ENCODE measurements at places on chromosomes 4 and X.

DNA sequence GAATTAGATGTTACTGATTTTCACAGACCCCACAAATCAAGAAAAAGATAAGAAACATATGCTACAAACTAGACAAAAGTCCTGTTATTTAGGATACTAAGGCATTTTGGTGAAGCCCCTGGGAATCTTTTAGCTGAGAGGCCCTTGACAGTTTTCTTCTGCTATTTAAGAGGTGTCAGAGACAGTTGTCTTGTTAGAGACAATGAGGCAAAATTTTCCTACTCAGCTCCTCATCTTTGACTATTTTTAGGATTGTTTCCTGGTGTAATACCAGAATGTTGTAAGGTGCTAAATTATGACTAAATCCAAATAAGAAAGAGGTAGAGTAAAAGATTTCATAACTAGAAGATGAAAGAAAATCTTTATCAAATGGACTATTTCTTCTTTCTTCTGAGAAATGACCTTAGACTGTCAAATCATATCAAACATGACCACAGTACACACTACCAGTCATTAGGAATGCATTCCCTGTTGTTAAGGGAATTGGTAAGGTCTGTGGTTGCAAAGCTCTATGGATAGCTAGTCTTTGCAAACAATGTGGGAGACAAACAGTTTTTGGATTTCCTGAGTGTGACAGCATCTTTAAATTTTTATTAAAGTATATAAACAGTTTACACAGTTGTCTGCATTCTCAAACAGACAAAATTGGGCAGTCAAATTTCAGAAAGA lies 926.1 kb downstream of the ADGRL3 start:
- DNase-seq = no peak

GRCh38 chr4:88054229-88054628 lies 46.8 kb downstream of the PKD2 start:
- no peak for DNase-seq

DNA sequence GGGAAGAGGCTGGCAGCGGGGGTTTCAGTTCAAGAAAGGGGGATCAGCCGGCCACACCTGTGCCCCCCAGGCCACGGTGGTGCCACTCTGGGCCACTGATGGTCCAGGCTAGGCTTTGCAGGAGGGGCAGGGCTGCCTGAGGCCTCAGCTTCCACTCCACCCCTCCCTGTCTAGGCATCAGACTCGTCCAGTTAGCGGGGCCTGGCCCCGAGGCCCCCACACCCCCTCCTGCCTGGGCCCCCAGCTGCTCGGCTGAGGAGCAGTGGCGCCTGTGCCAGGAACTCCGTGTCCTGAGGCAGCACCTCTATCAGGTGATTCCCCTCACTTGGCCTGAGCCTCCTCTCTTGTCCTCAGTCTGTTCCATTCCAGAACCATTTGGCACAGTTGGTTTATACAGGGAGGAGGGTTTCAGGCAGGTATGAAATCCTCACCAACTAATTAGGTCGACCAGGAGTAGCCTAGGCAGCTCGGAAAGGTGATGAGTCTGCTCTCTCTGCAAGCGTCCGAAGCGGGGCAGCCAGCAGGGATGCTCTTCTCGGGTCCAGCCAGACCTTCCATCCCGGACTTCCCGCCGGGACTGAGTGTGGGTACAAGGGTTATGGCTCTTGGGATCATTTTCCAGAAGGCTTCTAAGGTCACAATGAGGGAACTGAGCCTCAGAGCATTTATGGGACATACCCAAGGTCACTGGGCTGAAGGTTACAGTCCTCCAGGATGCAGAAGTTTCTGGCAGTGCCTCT lies 2.1 kb downstream of the NSG1 start:
- DNase-seq = no peak

- DNase-seq = no peak
These were observed 591 bp upstream of the TSPAN7 start for GRCh38 chrX:38560776-38561125.

DNA sequence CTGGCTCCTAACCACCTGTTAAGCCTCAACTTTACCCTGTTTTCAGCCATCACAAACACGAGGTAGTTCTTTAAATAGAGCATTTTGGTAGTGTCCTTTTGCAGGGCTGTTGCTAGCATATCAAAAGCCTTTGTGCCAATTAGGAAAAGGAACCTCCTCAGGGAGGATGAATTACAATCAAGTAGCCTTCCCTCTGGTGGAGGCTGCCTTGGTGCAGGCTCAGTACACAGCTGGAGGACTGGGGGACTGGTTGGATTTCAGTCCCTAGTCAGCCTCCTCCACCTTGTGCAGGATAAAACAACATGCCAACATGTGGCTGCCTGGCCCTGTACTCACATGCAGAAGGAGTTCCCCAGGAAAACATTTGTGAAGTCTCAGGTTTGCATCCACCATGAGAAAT lies 53.1 kb downstream of the RASGEF1B start:
- no peak for DNase-seq

DNA sequence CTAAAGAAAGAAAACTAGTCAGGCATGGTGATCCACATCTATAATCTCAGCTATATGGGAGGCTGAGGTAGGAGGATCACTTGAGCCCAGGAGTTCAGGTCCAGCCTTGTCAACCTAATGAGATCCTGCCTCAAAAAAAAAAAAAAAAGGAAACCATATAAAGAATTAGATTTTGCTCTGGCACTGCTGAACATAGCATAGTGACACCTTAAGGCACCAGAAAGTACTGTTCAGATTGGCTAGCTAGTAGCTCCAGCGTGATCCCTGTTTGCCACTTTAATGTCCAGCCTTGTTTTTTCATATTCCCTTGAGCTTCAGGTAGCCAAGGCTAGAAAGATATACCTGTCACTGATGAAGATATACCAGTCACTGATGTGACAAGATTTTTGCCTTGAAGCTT lies 34.1 kb downstream of the EXOC1 start:
- peak; percentile 4 for DNase-seq

DNA sequence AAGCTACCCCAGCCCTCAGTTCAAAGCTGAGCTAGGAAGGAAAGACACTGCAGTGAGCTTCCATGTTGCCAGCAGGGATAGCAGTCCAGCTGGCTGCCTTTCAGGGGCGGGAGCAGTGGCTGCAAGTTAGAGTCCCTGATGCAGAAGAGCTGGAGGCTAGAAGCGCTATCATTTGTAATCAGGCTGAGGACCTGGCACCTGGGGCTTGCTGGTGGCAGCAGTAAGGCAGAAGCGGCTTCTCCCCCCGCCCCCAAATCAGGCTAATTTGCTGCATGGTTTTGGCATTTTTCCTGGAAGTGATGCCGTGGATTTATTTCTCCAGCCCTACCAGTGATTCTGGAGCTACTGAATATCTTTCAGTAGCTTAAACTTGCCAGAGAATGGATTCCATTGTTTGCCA lies 203.3 kb downstream of the CLCN4 start:
- DNase-seq = no peak

GRCh38 chr4:139849219-139849618 lies 183.6 kb downstream of the MGST2 start:
- DNase-seq = no peak

GRCh38 chr4:156792462-156793085 lies 179.0 kb downstream of the PDGFC start:
- no peak for DNase-seq

DNA sequence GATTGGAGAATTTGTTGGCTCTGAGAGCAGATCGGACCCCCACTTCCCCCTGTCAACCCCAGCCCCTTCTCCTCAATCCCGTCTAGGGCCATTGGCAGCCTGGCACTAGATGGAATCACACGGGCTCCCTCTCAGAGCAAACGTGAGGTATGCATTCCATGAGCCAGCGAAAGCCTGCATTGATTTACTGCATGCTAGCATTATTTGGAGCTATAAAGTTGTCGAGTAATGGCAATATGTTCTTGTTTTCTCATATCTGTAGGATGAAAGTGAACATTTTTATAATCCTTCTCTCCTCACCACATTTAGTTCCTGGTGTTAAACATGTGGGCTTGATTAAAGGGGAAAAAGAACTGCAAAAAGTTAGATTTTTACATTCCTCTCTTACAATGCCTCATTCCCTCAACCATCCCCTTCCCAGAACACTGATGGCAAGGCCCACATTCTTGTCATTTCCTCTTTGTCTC lies 159.2 kb downstream of the SPRY1 start:
- DNase-seq = no peak

DNA sequence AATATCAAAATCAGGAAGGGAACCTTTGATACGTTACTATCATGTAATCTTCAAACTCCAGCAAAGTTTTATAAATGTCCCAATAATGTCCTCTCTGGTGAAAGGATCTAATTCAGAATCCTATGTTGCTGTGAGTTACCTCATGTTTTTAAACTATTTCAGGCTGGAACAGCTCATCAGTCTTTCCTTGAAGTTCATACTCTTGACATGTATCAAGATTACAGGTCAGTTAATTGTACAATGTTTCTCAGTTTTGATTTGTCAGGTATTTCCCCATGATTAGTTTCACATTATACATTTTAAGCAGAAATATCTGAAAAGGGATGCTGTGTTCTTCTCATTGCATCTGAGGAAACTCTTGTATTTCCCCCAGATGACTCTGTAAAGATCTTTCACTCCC lies 136.5 kb upstream of the HS3ST1 start:
- DNase-seq = no peak

DNA sequence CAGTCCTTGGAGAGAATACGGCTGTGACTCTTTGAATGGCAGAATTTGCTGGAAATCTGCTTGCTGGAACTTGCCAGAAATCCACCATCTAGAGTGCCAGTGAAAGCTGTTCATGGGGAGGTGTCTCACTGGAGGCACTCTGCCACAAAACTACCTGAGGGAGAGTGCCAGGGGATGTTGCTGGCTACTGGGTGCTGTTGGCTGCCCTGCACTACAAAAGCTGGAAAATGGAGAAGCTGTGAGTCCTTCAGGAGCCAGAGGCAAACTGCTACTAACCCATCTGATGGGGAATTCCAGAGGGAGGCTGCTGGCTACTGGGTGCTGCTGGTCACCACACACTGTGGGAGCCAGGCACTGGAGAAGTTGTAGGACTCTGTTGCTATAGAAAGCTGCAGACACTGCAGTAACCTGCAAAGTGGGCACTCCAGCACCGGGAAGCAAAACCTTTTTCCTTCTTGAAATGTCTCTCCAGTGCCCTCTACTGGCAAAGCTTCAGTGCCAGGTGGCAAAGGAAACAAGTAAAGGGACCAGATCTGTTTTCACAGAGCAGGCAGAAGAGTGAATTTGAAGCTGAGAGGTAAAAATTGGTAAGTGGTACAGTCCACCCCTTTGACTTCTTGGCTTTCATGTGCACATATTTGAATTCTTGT lies 47.8 kb upstream of the HSD17B10 start:
- DNase-seq = peak; percentile 77
